CD4-positive, alpha-beta T cell treated with Interleukin-6 at 100 ng/mL for 8 hours (primary cell): ENCODE measurements at places on chromosomes 3 and 15.

DNA sequence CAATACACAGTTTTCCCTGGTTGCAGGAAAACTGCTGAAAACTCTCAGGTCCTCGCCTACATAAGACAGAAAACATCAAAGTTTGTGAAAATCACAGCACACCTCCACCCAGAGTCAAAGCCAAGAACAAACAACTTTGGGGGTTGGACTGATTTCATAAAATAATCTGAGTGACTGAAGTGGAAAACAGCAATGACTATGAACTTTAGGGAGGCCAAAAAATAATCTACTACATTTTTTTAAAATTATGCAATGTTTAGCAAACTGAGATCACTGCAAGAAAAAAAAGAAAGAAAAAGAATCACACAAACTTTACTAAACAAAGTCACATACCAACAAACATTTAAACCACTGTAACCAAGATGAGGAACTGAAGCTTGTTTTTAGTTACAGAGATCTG, 15.9 kb upstream of the FOXP1 start:
- DNase-seq: no peak

GRCh38 chr3:59316688-59317275, 267.0 kb upstream of the CFAP20DC start:
- no peak for DNase-seq

DNA sequence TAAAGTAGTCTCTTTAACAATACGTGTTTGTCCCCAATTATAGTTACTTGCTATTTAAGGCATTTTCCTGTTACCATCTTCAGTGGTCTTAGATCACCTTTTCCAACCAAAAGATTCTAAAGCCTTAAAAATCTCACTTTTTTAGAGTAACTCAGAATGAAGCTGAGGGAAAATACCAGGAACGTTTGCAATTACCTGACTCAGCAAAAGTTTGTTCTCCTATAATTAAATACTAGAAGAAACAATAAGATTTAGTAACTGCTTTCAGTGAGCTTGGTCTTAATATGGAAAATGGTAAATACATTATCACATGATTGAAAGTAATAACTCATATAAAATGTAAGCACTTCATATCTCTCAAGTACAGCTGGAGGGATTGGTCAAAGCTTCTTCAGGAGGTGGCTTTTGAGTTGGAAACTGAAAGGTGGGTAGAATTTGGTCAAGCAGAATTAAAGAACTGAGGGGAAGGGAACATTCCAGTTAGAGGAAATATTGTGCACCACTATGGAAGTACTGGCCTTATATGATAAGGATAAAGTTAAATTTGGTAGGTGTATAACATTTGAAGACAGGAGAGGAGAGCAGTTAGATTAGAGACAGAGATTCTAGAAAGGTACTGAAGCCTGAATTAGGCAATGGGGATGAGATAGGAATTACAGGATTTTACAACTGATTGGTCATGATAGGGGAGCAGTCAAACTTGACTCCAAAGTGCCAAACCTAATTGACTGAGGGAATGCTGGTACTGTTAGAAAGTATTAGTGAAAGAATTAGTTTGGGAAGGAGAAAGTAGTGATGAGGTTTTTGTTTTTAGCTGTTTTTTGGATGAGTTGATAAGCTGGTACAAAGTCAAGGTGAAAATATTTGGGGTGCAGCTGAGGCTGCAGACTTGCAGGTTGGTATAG, 21.9 kb downstream of the TSC22D2 start:
- no peak for DNase-seq

GRCh38 chr3:106783231-106783630, 594.0 kb upstream of the CCDC54 start:
- no peak for DNase-seq

DNA sequence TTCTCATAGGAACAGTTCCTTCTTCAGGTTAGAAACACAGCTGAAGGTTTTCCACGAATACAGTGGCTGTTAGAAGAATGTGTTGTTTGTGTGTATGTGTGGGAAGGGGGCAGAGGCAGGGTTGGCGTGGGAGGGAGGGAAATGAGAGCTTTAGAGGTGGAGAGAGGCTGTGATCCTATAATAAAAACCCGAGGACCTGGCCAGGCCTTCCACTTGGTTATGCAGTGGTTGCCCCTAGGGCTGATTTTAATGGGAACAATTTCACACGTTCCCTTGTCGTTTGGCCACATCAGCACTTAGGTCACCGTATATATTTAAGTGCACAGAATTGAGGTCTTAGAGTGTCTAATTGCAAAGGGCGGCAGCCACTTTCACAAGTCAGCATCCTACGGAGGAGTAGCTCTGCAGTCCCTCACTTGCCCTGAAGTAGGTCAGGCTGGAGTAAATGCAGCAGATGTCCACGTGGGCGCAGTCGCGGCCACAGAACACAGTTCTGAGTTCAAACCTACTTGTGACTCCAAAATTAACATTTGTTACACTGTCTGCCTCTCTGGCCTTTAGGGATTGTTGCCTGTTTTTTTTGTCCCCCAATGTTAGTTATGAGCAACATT, 85.6 kb downstream of the PDCD6IP start:
- no peak for DNase-seq

- DNase-seq: no peak
Observed at GRCh38 chr3:13894807-13895154, 14.9 kb upstream of the WNT7A start.

GRCh38 chr3:159200176-159200575, 398.3 kb downstream of the MFSD1 start:
- DNase-seq: no peak

DNA sequence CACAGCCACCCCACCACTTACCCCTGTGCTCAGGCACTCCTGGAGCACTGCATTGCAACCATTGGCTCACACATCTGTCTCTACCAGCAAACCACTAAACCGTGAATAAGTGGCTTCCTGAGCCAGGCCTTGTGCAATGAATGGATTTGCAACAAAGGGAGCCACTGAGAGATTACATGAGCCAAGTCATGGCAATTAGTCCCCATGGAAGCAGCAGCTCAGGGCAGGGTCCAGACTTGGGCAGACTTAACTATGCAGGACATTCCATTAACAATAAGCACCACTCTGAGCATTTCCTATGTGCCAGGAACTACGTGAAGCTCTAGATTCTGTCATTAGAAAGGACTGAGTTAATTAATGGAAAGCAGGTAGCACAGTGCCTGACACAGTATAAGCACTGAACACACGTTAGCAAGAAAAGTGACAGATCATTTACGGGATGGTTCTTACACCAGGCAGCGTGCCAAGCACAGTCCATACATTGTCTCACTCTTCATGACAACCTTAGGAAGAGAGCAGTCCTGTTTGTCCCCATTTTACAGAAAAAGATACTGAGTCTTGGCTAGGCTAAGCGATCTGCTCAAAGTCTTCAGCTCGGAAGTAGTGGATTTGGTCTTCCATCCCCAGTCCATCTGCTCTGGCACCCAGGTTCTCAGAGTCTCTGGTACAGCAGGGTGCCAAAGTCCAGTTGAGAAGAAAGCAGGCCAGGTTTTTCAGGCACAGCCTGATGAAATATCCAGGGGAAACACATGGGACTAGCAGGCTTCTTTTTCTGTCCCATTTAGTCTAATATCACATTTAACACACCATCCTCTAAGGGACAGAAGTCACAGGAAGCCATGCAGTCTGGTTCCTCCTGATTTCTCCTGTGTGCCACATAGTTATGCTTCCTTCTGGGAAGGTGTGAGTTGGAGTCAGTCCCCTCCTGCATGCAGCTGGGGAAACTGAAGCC, 44.1 kb downstream of the LIPC start:
- no peak for DNase-seq

DNA sequence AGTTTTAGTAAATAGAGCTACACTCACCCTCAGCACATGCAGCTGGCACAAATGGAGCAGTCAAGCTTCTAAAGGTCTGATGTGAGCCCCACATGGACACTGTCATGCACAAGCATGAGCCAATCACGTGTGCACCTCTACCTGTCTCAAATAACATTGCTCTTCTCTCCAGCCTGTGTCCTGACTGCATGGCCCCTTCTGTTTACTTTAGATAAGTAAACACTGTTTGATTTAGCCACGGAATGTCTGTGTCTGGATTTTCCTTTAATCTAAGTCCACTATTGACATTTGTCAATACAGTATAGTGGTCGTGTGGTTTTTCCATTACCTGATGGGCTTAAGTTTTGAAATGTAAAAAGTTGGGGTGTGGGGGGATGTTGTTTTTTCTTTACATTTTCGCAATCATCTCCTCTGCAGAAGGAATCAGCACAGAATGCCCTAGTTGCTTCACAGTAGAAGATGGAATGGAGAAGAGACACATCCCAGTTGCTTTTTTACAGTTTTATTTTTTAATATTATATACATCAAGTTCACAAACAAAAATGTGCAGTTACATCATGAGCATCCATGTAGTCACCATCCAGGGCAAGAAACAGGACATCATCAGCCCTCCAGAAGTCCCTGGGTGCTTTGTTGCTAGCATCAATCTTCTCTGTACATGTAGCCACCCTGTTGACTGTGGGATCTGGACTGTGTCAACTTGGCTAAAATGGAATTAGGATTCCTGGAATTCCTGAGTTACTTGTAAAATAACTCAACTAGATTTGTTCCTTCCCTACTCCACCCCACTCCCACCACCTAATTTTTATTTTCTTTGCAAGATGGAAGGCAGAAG, 146.1 kb downstream of the UACA start:
- DNase-seq: no peak

DNA sequence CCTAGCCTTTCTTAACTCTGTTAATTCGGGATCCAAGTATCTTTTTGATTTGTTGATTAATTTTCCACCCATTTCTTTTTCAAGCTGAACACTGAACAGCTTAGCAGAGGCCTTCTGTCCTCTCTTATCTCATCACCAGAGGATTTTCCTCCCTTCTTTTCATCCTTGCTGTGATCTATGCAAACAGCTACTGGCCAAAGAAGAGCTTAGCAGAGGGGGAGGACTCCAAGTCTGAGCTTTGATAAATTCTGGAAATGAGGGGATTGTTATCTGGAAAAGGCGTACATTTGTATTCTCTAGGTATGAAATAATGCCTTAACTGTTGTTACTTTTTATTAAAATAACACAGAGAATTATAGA, 13.4 kb downstream of the DZIP3 start:
- DNase-seq: no peak

DNA sequence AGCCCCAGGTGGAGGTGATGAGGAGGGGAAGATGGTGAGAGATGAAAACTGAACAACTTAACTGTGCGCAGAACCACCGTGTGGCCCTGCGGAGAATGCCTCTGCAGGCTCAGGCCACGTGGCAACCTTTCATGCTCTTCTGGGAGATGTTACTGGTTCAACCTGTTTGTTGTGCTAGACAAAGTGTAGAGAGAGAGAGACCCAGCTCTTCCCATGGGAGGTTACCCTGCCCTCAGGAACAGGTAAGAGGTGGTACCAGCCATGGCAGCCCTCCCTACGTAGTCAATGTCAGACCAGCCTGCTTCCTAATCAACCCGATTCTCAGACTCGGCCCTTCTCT, 37.0 kb upstream of the HACD2 start:
- DNase-seq: no peak

- no peak for DNase-seq
Observed at GRCh38 chr3:36894914-36895313, 49.9 kb downstream of the TRANK1 start.

- no peak for DNase-seq
Observed at GRCh38 chr3:55879901-55880331, 392.8 kb upstream of the WNT5A start.

DNA sequence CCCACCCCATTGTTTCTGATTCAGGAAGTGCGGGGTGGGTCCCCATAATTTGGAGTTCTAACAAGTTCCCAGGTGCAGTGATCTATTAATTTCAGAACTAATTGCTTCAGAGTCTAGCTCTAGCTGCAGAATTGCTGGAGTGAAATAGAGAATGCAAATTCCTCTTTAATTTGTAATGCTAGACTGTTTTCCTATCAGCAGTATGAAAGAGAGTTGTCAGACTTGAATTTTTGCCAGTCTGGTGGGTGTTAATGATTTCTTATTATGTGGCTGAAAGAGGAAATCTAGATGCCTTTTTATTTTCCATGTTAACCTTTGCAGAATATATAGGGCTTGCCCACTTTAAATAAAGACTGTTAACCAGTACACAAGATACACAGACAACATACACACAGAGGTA, 23.7 kb downstream of the APH1B start:
- no peak for DNase-seq

DNA sequence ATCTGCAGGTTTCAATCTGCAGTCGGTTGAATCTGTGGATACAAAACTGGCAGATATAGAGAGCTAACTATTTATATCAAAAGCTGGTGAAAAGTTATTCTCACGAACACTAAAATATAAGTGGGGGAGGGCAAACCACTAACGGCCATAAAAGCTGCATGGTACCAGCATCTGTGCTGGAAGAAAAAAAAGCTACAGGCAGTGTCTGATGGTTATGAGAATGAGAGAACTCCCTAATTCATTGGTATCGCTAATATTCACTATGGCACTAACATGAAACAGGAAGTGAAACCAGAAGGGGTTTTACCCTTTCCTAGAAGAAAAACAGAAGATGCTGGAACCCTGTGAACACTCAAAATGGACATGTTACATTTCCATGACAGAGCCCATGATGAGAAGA, 15.9 kb downstream of the CEP70 start:
- no peak for DNase-seq

GRCh38 chr3:37994639-37994972, 4.0 kb downstream of the VILL start:
- DNase-seq: no peak

DNA sequence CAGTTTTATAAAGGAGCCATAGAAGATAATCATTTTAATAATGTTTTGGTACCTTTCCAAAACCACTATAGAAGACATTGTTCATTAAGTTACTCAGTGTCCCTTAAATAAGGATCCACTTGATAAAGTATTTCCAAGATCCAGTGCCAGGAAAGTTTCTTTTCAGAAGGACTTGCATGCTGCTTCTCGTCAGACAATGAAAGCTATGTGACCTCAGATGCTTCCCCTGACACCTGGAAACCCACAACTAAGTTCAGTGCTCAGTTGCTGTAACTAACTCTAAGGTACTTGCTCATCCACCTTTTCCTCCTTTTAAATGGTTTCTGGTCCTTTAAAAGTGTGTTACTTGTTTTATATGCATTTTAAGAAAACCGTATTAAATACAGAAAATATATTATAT, 7.3 kb downstream of the SSR3 start:
- no peak for DNase-seq

GRCh38 chr15:38274135-38274534, 21.5 kb downstream of the SPRED1 start:
- no peak for DNase-seq

GRCh38 chr3:117681619-117682018, 972.0 kb downstream of the TUSC7 start:
- DNase-seq: no peak

- DNase-seq: no peak
Observed at GRCh38 chr3:175301741-175302140, 442.6 kb downstream of the NAALADL2 start.
